Kidney capillary endothelial cell (primary cell): ENCODE measurements at places on chromosomes 1 and 21.

DNA sequence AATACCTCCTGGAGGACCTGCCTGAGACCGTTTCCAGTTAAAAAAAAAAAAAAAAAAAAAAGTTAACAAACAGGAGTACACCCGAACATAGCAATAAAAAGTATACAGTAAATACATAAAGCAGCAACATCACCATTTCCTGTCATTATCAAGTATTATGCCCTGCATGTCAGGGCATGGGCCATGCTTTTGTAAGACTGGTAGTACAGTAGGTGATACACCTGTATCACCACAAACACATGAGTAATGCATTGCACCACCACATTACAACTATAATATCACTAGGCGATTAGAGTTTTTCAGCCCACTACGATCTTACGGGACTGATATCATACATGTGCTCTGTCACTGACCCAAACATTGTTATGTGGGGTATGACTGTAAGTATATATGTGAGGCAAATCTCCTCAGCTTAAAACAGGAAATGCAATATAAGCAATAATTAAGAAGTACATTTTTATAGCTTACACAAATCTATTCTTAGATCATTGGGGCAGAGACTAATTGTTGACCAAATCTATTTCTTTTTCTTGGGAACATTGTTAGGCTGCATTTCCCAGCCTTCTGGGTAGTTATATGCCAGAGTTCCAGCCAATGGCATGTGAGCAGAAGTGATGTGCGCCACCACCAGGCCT, 98.1 kb downstream of the PLD5 start:
- no peak for DNase-seq

DNA sequence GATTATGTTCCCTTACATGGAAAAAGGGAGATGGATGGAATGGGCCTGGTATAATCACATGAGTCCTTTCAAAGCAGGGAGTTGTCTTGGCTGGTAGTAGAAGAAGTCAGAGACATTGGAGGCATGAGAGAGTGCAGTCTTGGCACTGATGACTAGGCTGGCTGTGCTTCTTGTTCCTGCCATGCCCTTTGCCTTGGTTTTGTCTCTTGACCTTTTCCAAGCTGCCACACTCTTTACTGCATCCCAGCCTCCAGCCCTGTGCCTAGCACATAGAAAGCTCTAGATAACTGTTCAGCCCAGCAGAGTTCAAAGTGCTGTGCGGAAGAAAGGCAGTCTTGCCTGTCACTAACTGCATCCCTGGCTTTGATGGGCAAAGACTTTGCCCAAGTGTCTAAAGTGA, 412.6 kb downstream of the PRDM2 start:
- no peak for DNase-seq

GRCh38 chr1:106534612-106535011, 521.9 kb upstream of the PRMT6 start:
- DNase-seq, result no peak

GRCh38 chr1:228405979-228406228, 731 bp downstream of the TRIM11 start:
- DNase-seq, result no peak

DNA sequence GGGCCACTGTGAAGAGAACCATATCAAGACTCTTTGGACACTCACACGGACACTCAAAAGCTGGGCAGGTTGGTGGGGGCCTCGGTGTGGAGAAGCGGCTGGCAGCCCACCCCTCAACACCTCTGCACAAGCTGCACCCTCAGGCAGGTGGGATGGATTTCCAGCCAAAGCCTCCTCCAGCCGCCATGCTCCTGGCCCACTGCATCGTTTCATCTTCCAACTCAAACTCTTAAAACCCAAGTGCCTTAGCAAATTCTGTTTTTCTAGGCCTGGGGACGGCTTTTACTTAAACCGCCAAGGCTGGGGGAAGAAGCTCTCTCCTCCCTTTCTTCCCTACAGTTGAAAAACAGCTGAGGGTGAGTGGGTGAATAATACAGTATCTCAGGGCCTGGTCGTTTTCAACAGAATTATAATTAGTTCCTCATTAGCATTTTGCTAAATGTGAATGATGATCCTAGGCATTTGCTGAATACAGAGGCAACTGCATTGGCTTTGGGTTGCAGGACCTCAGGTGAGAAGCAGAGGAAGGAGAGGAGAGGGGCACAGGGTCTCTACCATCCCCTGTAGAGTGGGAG, 36.3 kb upstream of the TDRD10 start:
- no peak for DNase-seq

DNA sequence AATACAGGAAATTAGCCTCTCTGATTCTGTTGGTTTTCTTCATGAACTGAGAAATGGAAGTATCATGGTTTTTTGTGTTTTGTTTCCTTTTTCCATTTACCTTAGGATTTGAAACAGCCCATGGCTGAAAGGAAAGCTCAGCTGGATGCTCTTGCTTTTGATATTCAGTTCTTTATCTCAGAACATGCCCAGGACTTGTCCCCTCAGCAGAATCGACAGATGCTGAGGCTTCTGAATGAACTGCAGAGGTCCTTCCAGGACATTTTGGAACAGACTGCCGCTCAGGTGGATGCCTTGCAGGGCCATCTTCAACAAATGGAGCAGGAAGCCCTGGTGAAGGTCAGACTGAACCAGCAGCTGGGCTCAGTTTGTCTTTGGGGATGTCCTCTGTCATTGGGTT, 142.4 kb downstream of the MACF1 start:
- DNase-seq, result no peak

- no peak for DNase-seq
These were observed 6.5 kb downstream of the DCAF8 start for GRCh38 chr1:160255781-160256300.

- no peak for DNase-seq
These were observed 79.1 kb upstream of the IVNS1ABP start for GRCh38 chr1:185396126-185396525.

- DNase-seq, result no peak
These were observed 129.3 kb downstream of the CACHD1 start for GRCh38 chr1:64599242-64599641.

DNA sequence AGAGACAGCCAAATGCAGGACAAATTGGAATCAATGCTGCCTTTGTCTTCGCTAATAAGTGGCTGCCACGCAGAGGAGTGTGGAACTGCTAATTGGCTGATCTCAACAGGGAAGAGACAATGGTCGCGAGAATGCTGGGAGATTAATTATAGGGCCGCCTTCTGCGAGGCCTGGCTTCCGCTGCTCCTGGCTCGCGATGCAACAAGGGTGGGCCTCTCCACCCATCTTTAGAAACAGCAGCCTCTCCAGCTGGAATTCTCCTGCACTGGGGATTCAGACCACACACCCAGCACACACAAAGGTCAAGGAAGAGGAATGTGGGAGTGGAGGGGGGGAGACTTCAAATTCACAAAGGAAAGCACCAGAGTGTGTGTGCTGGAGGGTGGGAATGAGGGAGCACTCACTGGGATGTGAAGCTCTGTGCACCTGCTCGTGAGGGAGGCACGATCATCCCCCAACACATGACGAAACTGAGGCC, 200.7 kb upstream of the GRIK3 start:
- no peak for DNase-seq

GRCh38 chr1:147541672-147542568, 619 bp downstream of the BCL9 start:
- DNase-seq, result peak; percentile 13

DNA sequence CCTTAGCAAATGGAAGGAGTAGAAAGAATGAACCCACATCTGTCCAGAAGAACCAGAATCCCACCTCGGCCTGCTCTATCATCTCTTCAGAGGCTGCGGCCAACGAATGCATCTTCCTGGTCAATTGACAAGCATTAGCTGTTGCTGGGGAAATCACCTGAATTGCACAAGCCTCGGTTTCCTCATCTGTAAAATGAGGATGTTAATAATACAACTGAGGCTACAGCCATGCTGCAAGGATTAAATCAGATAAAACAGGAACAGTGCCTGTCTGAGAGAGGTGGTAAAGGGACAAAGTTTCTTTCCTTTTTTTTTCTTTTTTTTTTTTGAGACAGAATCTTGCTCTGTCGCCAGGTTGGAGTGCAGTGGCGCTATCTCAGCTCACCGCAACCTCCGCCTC, 99.8 kb downstream of the KIF14 start:
- no peak for DNase-seq

- DNase-seq, result no peak
These were observed 11.9 kb downstream of the F5 start for GRCh38 chr1:169574336-169574735.

GRCh38 chr1:20154301-20154831, 15.2 kb downstream of the PLA2G2F start:
- DNase-seq, result no peak
